ENCODE measurements at places on chromosomes 5 and 9.
A peak's percentile ranks its signal among the peaks of the same experiment; 100 is the strongest.

GRCh38 chr5:89703817-89704216, 705.7 kb downstream of the CETN3 start:
- DNase-seq: peak; percentile 90

DNA sequence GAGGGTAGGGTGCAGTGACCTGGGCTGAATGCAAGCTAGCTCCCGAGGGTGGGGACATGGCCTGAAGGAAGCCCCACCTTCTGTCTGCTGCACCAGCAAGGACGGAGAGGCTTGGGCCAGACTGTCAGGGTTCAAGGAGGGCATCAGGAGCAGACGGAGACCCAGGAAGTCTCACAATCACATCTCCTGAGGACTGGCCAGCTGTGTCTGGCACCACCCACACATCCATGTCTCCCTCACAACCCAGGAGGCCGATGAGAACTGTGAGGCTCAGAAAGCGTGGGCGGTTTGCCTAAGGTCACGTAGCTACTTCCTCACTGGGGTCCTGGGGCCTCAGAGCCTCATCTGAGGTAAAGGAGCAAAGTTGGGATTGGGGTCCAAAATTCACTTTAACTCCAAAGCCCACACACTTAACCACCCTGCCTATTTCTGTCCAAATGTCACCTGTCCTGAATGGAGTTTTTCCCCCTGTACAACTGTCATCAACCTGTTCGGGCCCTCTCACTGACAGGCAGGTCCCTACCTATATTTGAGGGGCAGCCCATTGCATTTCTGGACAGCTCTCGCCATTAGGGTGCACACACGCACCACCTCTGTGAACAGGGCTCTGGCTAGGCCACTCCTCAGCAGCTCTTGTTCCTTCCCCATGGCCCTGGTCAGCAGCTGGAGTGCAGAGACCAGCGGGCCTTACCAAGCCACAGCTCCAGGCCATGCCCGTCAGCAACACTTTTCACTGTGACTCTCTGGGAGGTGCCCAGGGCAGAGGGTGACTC, 3.4 kb downstream of the IL13 start:
- no peak for DNase-seq

DNA sequence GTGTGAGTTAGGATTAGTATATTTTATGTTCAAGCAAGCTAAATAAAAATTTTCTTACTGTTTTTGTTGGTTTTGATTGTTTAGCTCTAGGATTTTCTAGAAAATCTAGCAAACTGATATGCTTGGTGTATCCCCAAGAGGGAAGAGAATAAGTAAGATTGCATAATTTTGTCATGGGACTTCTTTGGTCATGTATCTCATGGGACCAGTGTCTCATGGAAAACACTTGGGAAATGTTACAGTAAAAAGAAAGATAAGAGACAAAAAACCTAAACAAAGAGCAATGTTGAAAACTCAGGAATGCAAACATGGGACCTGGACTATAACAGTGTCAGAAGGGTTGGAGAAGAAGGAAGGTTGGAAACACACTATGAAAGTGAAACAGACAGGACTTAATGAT, 119.4 kb downstream of the TLR4 start:
- no peak for DNase-seq

GRCh38 chr5:110268283-110268682, 458.2 kb downstream of the TMEM232 start:
- no peak for DNase-seq

DNA sequence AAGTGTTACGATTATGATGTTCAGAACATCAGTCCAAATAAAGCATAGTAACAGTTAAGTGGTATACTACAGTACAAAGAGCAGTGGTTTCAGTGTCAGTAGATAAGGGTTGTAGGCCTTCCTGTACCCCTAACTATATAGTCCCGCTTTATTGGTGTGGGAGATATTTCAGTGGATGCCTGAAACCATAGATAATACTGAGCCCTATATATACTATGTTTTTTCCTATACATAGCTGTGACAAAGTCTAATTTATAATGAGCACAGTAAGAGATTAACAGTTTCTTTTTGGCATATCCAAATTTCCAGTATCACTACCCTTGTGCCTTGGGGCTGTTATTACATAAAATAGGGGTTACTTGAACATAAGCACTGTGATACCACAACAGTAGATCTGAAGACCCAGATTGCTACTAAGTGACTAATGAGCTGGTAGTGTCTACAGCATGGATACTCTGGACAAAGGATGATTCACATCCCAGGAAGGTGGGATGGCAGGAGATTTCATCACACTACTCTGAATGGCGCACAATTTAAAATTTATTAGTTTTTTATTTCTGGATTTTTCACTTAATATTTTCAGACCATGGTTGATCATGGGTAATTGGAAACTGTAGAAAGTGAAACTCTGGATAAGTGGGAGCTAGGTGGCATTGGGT, 119.3 kb downstream of the RPS23 start:
- DNase-seq: peak; percentile 28

DNA sequence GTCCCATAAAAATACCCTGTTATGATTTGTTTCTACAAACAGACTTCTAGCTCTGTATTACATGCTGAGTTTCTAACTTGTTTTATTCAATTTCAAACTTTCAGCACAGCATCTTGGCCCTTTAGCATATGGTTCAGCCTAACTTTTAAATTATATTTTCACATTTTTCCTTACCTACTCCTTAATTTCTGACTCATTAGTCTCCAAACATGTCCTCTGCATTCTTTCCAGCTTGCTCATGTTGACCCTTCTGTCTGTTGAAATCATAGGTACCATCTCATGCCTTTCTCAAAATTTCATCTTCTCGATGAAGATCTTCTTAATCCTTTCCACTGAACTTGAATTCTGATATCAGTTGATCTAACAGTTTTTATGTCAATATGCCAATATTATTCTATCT, 200.9 kb upstream of the RIOK2 start:
- DNase-seq: peak; percentile 5

DNA sequence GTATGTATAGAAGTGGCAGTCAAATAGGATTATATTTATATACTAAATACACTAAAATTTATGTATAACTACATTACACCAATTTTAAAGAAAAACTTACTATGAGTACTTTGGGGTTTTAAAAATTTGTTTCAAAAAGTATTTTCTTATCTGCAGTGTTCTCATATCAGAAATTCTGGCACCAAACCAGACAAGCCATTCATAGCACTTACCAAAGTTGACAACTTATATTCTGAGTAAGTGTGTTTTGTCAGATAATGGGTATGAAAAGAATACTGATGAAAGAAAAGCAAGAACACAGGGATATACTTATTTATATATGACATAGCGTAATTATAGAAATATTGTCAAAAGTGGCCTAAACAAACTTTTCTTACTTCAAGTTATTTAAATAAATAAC, 67.5 kb downstream of the SPEF2 start:
- no peak for DNase-seq

DNA sequence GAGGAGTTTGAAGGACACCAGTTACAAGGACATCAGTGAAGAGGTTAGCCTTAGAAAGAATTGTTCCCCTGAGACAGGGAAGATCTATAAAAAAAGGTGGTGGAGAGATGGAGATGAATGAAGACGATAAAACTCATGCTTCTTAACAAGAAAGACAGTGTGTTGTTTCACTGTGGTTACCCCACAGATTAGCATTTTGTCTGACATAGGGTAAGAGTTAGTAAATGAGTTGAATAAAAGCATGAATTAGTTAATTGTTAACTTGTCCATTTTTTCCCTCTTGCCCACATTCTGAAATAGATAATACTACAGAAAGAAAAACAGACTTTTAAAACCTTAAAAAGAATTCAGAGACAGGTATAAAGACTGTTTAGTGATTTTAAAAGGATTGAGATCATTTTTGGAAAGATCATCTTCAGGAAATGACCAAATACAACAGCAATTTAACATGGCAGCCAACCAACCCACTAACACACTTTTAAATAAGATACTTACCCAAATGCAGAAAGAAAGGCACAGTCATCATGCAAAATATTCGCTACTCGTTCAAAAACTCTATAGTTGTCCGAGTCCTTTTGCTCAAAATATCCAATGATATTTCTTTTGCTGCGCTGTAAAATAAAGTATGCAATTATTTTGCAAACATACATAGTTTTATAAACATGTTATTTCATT, 78.5 kb downstream of the ERP44 start:
- DNase-seq: peak; percentile 25

- no peak for DNase-seq
These were observed 322.1 kb upstream of the SLC30A5 start for GRCh38 chr5:68771732-68772131.

DNA sequence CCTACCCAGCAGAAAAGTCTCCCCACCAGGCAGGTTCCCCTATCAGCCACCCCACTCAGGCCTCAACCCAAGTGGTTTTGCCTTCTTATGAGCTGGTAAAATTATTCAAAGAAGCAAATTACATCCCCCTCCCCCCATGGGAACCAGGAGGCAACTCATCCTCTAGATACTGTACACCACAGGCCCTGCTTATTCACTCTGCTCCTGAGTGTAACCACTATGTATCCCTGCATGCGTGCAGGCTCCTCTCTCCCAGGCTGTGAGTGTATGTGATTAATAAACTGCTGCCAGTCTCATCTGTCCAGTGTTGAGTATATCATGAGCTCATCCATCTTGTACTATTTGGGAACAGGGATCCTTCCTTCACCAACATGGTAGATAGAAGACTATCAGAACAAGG, 8.6 kb downstream of the KCTD16 start:
- DNase-seq: no peak

DNA sequence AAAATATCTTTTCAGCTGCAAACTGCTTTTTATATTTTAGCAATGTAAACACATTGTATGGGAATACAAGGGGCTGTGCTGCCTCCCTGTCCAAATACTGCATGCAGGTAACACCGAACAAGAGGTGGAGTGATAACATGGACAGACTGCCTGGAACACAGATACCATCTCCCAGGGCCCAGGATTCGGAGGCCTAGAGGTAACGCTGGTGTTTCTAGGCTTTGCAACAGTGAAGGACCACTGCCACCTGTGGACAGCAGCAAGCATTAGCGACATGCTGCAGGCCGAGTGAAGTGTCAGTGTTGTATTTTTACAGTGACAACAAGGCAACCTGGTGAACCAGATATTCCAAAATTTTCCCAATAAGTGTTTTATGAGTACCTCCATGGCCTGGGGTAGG, 379.1 kb downstream of the DMRT2 start:
- no peak for DNase-seq

DNA sequence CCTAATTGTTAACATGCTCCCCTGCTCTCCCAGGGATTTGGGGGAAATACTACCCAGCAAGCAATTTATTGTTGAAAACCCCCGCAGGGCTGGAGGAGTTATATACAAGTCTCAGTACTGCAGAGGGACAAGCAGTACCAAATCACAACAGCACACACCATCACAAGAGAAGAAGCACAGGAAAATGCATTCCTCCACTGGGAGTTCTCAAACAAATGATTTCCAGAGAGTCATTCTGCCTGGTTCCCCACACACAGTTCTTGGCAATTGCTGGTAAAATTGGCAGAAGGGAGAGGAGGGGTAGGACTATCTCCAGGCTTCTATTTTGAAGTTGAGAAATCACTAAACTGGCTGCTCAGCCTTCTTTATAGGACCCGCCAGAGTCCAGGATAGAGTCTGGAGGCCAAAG, 16.8 kb downstream of the SIL1 start:
- peak; percentile 23 for DNase-seq

GRCh38 chr5:179836225-179837019, 15.7 kb downstream of the SQSTM1 start:
- DNase-seq: no peak

DNA sequence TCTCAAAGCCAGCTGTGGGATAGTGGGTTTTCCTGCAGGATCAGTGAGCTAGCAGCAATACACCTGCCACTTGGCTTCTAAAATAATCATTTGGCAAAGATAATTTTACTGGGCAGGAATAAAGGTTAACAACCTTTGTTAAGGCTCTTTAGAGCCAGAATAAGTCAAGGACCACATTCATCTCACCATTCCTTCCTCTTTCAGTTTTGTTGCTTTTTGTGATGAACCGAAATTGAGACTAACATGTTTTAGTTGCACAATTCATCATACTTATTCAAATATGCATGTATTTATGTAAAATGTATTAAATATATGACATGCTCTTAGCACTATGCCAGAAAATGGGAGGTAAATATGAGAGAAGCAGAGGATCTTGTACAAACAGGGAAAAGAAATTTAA, 824.4 kb upstream of the TYRP1 start:
- DNase-seq: no peak

DNA sequence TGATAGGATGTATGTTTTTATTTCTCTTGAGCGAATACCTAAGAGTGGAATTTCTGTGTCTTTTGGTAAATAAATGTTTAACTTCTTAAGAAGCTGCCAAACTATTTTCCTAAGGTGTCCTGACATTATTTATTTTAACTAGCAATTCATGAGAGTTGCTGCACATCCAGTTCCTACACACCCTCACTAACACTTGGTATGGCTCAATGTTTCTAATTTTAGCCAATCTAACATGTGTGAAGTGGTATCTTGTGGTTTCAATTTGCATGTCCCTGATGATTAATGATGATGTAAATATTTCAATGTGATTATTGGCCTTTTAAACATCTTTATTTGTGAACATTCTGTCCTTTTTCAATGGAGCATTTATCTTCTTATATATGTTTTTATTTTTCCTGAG, 2095.5 kb upstream of the C9orf72 start:
- no peak for DNase-seq

- no peak for DNase-seq
These were observed 213.9 kb downstream of the GABBR2 start for GRCh38 chr9:98494852-98495251.

DNA sequence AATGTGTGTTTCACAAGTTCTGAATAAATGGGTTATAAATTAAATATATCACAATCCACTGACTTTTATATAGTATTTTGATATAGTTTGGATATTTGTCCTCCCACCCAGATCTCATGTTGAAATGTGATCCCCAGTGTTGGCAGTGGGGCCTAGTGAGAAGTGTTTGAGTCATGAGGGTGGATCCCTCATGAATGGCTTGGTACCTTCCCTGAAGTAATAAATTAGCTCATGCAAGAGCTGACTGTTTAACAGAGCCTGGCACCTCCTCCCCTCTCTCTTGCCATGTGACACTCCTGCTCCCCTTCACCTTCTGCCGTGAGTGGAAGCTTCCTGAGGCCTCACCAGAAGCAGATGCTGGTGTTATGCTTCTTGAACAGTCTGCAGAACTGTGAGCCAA, 127.9 kb upstream of the PALM2AKAP2 start:
- DNase-seq: no peak

GRCh38 chr9:120839146-120839545, 3.6 kb downstream of the PSMD5 start:
- DNase-seq: peak; percentile 73

Data from astrocyte of the hippocampus (primary cell).